Effector CD4-positive, alpha-beta T cell (primary cell): ENCODE measurements at places on chromosomes 11 and 22.

DNA sequence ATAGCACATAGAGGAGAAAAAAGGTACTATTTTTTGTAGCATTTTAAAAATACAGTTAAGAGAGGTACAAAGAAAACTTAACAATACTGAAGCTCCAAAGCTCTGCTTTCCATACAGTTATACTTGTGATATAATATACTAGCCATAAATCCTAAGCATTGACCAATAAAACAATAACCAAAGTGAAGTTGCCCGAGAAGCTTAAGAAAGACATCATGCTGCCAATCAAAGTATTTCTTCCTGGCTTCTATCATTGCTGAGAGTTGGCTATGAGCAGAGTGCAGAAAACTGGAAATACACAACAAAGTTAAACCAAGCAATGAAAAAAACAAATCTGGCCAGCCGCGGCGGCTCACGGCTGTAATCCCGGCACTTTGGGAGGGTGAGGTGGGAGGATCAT is 84.2 kb downstream of the RBFOX2 start:
- no peak for DNase-seq

- peak; percentile 42 for DNase-seq
Observed at GRCh38 chr11:65431451-65432099, 9.0 kb downstream of the NEAT1 start.

DNA sequence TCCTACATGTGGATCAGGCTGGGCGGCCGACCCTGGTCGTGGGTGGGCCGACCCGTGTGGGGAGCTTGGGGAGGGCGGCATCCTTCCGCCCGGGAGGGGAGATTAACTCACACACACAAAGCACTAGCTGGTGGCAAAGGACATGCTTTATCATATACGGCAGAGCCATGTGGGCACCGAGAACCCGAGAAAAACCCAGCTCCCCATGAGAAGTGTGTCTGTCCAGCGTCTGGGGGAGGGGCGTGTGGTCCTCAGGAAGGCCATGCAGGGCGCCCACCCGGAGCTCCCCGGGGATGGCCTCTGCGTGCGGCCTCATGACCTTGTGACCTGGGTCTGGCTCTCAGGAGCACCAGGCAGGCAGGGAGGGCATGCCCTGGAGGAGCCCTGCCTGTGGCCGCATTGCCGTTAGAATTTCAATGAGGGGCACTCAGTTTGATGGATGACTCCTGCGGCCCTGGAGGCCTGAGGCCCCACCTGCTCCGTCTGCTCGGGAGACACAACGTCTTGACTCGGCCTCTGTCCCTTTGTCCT is 39.4 kb upstream of the TOLLIP start:
- DNase-seq = no peak

GRCh38 chr22:36164621-36165020 is 4.1 kb upstream of the APOL3 start:
- no peak for DNase-seq

- DNase-seq = no peak
Observed at GRCh38 chr11:78800096-78800690, 225.5 kb upstream of the NARS2 start.

- DNase-seq = no peak
Observed at GRCh38 chr11:15216678-15217077, 102.0 kb downstream of the INSC start.

DNA sequence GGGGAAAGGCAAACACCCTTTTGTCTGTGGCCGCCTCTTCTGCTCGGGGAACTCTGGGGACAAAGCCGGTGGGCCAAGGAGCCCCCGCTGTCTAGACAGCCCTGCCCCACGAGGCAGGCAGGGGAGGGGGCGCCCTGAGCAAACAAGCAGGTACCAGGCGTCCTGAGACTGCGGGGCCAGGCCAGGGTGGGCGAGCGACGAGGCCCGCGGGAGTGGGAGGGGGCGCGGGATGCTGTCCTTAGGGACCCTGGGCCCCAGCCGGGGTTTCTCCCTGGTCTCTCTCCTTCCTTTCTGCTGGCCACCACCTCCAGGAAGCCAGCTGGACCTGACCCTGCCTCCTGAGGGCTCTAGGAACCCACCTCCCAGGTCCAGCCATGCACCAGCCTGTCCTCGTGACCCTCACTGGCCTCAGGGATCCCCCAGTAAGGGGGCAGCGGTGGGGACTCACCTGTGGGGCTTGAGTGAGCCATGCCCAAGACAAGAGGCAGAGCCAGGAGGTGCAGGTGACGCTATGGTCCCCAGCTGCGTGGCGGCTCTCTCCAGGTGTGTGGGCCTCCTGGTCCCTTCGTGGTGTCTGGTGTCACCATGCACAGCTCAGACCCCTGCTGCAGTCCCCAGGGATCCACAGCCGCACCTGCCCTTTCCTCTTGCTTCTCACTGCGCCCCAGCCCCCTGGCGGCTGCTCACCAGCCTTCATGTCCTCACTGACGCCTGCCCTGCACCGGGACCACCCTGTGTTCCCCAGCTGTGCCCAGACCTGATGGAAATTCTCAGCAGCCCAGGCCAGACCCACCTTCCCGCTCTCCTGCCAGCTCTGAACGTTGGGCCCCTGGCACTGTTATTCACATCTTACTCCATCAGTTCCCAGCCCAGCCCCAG is 26.5 kb upstream of the MUC5AC start:
- no peak for DNase-seq

- no peak for DNase-seq
Observed at GRCh38 chr11:15941206-15941770, 415.1 kb downstream of the SOX6 start.

- DNase-seq = no peak
Observed at GRCh38 chr11:8111636-8112035, 30.6 kb downstream of the TUB start.

DNA sequence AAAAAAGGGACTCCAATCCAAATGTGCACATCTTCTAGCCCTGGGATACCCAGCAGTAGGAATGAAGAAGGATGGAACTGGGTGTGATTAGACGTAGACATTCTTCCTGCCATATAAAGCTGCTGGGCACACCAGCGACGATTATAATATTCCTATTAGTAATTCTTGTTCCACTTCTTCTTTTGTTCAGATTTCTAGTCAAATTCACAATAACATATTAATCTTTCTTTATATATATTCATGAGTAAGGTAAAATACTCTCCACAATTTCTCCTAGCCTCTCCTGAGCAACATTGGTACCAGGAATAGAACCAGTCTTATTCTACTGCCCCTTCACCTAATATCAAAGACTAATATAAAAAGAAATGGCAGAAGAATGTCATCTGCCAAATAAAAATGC is at the start of gene OR52E8:
Gene OR52E8 (minus strand): TSS at position 101 of the 400 bp plus-strand sequence. CDS start 0 bp downstream, at position 101.
- no peak for DNase-seq

- no peak for DNase-seq
Observed at GRCh38 chr22:24437741-24438328, 10.4 kb downstream of the ADORA2A start.
